ENCODE measurements at places on chromosomes 2 and 18.

DNA sequence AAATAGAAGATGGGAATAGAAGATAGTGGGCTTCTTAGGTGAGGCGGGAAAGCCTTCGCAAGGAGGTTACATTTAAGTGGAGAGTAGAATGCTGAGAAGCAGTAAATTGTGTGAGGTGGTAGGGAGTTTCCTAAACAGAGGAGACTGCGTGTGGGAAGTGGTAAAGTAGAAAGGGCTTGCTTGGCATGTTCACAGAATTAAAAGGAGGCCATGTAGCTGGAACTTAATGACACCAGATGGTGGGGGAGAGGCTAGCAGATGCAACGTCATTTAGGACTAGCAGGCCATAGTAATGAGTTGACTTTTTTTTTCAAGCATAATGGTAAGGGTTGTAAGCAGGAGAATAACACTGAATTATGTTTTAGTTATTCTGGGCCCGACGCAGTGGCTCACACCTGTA is 13.0 kb upstream of the RTN4 start:
- no peak for DNase-seq

DNA sequence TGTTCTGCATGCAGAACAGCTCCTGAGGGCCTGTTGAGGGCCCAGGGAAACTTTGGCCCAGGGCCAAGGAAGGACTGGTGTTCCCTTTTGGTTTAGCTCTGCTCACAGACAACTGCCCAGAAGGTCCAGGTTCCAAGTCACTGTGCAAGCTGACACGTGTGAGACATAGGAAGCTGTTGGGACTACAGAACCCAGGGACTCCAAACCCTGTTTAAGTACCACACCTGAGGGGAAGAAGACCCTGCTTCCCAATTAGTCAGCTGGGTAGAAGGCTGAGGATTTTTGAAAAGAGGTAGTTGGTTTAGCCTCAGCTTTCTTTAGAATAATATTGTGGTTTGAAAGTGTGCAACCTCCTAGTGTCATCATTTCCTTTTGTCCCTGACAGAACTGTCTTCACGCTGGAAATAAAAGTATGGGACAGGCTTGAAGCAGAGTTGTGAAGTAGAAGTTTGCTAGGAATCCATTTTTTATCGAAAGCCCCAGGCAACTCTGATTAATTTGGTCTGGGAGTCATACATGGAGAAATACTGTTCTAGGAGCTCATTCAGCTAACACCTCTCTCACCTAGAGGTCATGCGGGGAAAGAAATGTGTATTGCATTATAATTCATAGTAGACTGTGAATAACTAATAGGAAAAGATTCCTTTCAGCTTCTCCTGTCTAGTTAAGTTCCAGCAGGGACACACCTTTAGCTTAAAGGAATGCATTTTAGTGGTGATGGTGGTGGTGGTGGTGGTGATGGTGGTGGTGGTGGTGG is 19.9 kb upstream of the IL1RL1 start:
- DNase-seq = no peak

DNA sequence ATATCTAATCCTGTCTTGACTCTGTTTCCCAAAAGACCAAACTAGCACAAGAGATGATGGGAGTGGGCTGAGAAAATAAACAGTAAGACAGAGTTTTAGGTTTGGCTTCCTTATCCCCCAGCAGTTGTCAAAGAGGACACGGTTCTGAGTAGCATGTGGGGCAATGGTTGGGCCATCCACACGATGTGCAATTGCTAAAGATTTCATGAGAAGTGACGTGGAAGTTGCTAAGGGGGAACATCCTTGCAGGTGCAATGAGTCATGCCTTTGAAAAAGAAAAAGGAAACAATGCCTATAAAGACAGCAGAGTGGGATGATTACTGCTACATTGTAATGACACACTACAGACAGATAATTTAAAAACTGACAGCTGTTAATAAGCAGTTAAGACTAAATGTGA is 1395.8 kb downstream of the LRP1B start:
- DNase-seq = no peak

- DNase-seq = no peak
Observed at GRCh38 chr18:3044931-3045698, 32.2 kb upstream of the LPIN2 start.

DNA sequence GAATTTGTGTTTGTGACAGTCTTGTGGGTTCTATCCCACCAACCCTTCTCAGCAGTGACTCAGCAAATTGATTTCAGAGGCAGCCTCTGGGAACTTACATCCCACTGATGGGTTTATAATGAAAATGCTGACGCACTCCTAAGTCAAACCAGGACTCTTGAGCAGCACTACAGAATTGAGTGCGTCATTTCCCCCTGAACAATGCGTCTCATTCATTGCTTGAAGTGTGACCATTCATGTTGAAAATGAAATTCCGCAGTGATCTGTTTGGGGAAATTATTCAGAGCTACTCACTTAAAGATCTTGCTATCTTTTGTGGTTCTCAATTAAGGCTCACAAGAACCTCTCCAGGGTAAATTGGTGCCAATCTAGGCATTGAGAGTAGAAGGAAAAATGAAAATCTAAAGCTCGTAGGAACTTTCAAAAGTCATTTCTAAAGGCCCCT is 417.7 kb upstream of the SLC14A2 start:
- DNase-seq = peak; percentile 45

GRCh38 chr2:84493514-84493913 is 22.8 kb upstream of the DNAH6 start:
- DNase-seq = peak; percentile 33

DNA sequence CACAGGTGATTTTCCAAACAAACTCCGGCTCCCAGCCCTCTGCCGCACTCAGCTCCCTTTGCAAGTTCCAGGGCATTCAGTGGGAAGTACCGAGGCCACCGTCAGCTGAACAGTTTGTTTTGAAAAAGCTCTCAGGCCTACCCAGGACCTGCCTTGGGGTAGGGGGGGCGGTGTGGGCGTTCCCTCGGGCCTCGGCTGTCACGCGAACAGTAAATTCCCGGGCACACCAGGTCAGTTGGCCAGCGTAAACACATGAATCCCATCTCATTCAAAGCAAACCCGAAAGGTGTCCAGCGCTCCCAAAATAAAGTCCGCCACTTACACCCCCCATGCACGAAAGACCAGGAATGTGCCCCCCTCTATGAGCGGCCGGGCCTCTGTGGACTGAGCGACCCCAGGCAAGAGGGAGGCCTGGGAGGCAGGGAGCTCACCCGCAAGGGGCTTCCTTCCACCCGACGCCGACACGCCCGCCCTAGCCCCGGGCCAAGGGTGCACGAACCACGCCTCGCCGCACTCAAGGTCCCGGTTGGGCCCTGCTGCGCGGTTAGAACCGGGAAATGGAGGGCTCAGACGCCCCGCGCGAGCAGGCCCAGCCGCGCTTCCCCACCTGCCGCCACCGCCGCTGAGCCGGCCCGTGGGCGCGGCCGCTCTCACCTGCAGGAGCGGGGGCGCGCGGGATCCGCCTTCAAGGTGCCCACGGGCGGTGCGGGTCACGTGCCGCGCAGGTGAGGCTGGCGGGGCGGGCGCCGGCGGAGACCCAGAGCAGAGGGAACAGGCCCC is at the start of gene WDSUB1:
Gene WDSUB1 (minus strand): TSS at position 775 of the 780 bp plus-strand sequence. CDS start 3,634 bp downstream, outside the sequence.
- peak; percentile 81 for DNase-seq

- DNase-seq = peak; percentile 76
Observed at GRCh38 chr2:65130664-65131175, 814 bp upstream of the RAB1A start.

DNA sequence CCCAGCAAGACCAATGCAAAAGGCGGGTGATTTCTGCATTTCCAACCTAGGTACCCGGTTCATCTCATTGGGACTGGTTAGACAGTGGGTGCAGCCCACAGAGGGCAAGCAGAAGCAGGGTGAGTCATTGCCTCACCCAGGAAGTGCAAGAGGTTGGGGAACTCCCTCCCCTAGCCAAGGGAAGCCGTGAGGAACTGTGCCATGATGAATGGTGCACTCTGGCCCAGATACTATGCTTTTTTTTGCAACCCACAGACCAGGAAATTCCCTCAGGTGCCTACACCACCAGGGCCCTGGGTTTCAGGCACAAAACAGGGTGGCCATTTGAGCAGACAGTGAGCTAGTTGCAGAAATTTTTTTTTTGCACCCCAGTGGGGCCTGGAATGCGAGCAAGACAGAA is 662.6 kb upstream of the ACVR2A start:
- peak; percentile 56 for DNase-seq

GRCh38 chr2:198441246-198441645 is 636.9 kb downstream of the PLCL1 start:
- DNase-seq = no peak

Data from Caki2 (cell line).